ENCODE measurements at places on chromosomes 13 and 19.

- no peak for DNase-seq
Observed at GRCh38 chr19:41578886-41579285, 2.9 kb downstream of the CEACAM21 start.

DNA sequence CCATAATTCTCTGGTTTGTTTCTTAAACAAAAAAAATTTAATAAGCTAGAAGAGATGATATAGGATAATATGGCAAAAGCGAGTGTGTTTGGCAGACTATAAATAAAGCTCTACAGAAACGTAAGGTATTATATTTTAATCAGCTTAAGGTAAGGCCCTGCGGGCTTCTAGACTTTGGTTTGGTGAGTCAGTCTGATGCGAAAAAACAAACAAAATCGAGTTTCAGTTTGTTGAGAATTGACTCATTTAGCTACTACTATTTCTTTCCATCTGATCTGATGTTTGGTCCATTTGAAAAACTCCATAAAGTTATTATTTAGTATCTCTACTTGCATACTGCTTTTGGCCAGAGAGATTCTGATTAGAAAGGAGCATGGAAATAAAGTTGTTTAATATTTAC is 138.0 kb downstream of the MIPEP start:
- no peak for DNase-seq

DNA sequence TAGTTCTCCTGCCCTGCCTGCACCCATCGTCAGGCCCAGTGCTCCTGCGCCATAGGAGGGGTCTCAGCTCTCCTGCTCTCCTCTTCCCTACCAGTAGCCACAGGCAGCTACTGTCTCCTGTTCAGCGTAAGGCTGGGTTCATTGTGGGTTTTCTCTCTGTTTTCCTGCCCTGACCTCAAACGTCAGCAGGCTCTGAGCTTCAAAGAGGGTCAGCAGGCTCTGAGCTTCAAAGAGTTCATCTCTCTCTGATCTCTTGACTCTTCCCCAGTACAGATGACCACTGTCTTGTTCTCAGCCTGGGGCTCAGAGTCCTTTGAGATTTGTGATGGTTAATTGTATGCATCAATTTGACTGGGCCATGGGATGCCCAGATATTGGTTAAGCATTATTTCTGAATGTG is 4.6 kb upstream of the CPB2 start:
- DNase-seq = no peak

GRCh38 chr19:18490728-18491127 is 31.1 kb downstream of the ELL start:
- DNase-seq = no peak

DNA sequence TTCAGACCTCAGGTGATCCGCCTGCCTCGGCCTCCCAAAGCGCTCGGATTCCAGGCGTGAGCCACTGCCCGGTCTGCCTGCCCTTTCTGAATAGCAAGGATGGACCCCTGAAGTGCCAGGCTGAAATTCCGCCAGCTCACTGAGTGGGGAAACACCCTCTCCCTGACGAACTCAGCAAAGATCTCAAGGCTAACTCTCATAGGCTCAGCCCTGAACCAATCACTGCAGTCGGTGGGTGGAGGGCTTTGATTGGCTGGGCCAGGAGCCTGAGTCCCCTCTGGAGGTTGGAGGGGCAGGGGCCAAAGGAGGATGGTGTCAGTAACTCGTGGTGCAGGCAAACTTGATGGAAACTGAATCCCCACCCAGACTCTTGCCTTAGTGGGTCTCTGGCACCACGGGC is 11.2 kb upstream of the COMP start:
- no peak for DNase-seq

GRCh38 chr13:108932196-108932595 is 302.8 kb downstream of the MYO16 start:
- DNase-seq = no peak

DNA sequence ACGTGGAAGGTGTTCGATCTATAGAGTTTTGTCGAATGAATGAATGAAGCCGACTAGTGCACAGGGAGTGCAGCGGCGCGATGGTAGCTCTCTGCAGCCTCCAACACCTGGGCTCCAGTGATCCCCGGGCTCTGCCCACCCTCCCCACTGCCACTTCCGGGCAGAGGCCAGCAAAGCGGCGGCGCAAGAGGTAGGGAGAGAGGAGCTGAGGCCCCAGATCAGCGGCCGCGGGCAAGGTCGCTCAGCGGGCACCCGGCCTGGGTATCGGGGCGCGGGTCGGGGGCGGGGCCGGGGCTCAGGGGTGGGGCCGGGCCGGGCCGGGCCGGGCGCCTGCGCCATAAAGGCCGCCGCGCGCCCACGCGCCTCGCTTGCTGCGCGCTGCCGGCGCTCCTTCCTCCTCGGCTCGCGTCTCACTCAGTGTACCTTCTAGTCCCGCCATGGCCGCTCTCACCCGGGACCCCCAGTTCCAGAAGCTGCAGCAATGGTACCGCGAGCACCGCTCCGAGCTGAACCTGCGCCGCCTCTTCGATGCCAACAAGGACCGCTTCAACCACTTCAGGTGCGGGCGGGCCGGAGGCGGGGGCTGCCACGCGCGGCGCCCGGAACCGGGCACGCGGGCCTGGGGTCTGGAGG is at the start of gene GPI:
Gene GPI (plus strand): TSS at position 367 of the 633 bp plus-strand sequence. CDS start 71 bp downstream, at position 438.
- DNase-seq = peak; percentile 48

DNA sequence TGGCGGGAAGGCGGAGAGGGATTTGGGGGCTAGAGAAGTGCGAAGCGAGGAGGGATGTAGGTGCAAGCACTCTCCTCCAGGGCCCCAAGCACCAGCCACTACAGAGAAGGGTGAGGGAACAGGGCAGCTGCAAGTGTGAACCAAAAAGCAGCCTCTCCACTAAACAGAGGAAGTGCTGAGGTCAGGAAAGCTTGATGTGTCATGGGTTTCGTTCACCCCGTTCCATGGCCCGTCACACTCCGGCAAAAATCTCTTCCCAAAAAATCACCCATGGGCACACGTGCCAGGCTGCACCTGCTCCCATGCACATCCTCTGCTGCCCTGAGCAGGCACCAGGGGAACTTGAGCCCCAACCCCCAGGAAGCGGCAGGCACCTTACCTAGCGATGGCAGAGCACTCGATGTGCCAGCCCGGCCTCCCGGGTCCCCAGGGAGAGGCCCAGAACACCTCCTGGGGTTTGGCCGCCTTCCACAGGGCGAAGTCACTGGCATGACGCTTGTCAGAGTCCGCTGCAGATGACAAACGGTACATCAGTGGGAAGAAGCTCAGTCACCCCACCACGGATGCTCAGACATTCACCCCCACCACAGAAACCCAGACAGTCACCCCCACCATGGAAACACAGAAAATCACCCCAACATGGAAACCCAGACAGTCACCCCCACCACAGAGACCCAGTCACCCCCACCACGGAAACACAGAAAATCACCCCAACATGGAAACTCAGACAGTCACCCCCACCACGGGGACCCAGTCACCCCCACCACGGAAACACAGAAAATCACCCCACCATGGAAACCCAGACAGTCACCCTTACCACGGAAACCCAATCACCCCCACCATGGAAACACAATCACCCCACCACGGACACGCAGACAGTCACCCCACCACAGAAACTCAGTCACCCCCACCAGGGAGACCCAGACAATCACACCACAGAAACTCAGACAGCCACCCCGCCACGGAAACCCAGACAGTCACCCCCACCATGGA is 29.0 kb downstream of the CARS2 start:
- DNase-seq = no peak

GRCh38 chr13:112752711-112753541 is 63.1 kb downstream of the ATP11A start:
- DNase-seq = no peak

DNA sequence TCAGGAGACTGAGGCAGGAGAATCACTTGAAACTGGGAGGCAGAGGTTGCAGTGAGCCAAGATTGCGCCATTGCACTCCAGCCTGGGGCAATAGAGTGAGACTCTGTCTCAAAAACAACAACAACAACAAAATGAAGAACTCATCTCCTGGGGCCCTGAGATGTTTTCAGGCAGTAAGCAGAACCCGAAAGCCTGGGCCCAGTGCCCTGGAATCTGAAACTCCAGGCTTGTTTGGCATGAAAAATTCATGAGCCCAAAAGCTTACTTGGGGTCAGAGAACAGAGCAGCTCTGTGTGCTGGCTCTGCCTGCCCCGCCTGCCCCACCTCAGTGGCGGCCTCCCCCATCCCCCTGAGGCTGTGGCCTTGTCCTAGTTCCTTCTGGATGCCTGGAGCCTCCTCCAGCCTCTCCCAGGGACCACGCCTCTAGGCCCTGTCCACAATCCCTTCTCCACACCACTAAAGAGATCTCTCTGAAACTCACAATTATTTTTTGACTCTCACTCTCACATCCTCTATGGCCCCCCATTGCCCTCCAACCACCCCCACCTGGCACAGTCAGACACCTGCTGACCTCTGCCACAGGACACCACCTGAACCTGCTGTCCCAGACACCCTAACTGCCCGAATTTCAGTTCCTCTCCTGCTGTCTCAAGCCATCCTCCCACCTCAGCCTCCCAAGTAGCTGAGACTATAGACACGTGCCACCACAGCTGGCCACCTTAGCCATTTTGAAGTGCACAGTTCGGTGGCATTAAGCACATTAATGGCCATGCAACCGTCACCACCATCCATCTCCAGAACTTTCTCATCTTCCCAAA is 6.9 kb upstream of the AP1M2 start:
- no peak for DNase-seq

- DNase-seq = no peak
Observed at GRCh38 chr13:26718146-26718545, 42.4 kb downstream of the GPR12 start.

DNA sequence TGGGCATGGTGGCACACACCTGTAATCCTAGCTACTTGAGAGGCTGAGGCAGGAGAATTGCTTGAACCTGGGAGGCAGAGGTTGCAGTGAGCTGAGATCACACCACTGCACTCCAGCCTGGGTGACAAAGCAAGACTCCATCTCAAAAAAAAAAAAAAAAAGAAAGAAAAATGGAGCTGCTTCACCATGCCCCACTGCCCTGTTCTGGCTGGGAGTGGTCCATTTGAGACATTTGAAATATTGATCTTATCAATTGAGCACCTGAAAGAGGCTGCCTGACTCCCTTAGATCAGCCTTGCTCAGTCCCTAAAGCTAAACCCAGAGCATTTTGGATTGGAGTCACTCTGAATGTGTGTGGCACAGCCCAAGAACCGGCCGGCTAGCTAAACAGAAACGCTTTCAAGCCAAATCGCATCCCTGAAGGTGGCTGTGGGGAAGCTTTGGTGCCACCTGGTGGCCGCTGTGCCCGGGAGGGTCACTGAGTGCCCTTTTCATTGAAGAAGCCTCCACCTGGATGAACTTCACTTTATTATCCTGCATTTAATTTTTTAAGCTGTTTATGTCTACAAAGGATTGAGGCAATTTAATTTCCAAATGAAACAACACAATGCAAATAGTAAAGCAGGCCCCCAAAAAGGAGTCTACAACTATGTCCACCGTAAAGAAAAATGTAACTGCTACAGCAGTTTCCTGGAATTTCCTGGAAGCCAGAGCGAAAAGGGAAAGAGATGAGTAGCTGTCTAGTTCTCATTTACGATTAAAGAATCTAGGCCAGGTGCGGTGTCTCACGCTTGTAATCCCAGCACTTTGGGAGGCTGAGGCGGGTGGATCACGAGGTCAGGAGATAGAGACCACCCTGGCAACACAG is 53.1 kb upstream of the SERPINE3 start:
- DNase-seq = peak; percentile 53

GRCh38 chr19:49520705-49521319 is 7.0 kb upstream of the RCN3 start:
- no peak for DNase-seq

GRCh38 chr13:100658363-100658762 is 16.2 kb downstream of the TMTC4 start:
- DNase-seq = no peak

DNA sequence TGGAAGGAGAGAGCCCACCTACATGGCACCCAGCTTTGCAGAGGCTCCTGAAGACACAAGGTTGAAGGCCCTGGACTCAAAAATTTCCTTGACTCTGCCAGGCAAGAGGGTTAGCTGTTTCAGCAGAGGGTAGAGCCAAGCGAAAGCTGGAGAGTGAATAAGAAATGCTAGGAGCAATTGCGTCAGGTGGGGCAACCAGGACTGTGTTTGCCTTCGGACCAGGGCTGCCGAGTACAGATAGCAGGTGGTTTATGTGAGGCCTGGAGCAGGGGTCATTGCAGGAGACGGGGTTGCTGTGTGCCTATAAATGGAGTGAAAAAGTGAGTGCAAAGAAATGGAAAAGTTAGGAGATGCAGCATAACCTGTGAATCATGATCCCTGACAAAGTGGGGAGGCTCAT is 59.1 kb downstream of the IRS2 start:
- no peak for DNase-seq

GRCh38 chr19:44820648-44821609 is 12.0 kb downstream of the BCAM start:
- no peak for DNase-seq

DNA sequence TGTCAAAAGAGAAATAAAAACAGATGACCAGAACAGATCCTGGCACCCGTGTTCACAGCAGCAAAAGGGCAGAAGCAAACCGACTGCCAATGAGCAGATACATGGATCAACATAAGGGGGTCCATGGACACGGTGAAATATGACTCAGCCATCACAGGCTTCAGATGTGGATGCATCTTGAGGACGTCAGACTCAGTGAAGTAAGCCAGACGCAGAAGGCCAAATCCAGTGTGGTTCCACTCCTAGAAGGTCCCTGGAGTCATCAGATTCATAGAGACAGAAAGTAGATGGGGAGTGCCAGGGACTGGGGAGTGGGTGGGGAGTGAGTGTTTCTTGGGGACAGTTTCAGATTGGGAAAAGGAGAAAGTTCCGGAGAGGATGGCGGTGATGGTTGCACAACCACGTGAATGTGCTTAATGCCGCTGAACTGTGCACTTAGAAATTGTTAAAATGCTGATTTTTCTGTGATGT is 28.8 kb upstream of the SEMA6B start:
- DNase-seq = no peak

DNA sequence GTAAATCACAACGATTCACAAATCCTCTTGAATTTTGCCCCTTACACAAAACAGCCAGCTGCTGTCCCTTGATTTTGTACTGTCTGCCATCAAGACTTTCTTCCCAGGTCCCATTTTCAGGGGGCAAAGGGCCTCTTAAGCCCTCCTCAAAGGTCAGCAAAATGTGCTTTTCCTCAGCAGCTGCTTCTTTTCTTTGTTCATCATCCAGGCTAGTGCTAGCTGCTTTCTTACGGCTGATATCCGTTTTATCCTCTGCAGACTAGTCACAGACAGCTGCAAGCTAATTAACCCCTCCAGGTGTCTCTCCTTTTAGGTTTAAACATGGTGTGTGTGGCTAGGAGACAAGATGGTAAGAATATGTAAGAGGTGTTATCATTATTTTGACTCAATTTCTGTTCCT is 90.9 kb downstream of the NALCN start:
- DNase-seq = no peak
